ENCODE measurements at places on chromosomes 16 and 17. TPM values are rescaled to one million over a fixed set of nuclear protein-coding genes. Genes with fewer than 3 reads are reported as not detected.

PLLP gene
- 15.5 TPM for total RNA-seq

MAPT gene
- 0.44 TPM for total RNA-seq

- no peak for DNase-seq
These were observed 388.3 kb downstream of the MAF start for GRCh38 chr16:79212114-79212791.

- no peak for DNase-seq
These were observed 105.8 kb upstream of the PMFBP1 start for GRCh38 chr16:72277749-72278148.

GRCh38 chr17:4023220-4023619, 59.0 kb upstream of the ATP2A3 start:
- no peak for DNase-seq

Data from esophagus squamous epithelium (tissue), 5 donors.